Muscle of back (tissue), 13 donors: ENCODE measurements at places on chromosomes 7 and 10.

DNA sequence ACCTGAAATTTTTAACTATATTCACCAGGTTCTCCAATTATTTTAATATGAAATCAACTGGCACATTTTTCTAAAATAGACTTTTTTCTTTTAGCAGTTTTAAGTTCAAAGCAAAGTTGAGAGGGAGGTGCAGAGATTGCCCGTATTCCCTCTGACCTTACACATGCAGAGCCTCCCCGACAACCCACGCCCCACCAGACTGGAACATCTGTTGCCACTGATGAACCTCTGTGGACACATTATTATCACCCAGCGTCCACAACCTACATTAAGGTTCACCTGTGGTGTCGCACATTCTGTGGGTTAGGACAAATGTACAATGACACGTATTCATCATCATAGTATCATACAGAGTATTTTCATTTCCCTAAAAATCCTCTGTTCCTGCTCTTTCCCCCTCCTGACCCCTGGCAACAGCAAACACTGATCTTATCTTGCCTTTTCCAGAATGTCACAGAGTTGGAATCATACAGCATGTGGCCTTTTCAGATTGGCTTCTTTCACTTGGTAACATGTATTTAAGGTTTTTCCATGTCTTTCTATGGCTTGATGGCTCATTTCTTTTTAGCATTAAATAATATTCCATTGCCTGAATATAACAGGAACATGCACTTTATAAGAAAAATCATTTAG lies 37.1 kb downstream of the COBL start:
- DNase-seq = no peak

DNA sequence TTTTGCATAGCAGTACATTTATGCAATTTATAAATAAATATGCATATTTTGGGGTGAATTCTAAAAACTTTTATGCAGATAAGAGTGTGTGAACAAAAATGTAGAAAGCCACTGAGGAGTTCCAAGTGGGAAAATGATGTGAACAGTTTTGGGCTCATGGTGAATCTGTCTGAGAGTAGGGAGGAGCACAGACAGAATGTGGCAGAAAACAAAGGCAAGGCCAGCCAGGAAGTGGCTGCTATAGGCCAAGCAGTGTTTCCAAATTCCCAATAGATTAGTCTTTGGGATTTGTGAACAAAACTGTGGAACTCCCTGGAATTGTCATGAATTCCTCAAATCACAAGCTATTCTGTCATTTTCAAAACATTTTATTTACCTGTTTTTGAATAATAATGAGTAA lies 73.6 kb upstream of the AMPH start:
- DNase-seq = no peak

GRCh38 chr7:43537765-43538403 lies 45.0 kb upstream of the STK17A start:
- DNase-seq = no peak

GRCh38 chr7:26090927-26091519 lies 61.0 kb upstream of the NFE2L3 start:
- peak; percentile 74 for DNase-seq

DNA sequence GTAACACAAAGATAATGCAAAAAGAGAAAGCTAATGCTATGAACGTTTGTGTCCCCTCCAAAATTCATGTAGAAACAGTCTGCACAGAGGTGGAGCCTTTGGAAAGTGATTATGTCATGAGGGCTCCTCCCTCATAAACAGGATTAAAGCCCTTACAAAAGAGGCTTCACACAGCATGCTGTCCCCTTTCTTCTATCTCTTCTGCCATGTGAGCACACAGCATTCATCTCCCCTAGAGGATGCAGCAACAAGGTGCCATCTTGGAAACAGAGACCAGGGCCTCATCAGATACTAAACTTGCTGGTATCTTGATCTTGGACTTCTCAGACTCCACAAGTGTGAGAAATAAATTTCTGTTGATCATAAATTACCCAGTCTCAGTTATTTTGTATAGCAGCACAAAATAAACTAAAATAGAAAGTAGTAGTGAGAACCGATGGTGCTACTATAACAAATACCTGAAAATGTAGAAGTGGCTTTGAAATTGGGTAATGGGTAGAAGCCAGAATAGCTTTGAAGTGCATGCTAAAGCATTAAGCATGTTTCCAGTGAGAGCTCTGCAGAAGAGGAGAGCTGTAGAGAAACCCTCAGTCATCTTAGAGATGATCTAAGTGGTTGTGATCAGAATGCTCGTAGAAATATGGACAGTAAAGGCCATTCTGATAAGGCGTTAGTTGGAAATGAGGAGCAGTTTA lies 108.7 kb downstream of the DNAJC1 start:
- no peak for DNase-seq

GRCh38 chr7:102914585-102914984 lies 1.8 kb downstream of the LRRC17 start:
- peak; percentile 91 for DNase-seq

GRCh38 chr7:116224492-116225098 lies 14.3 kb downstream of the TES start:
- no peak for DNase-seq

- no peak for DNase-seq
Measured at GRCh38 chr7:18347170-18347569, 148.4 kb upstream of the HDAC9 start.

- no peak for DNase-seq
Measured at GRCh38 chr7:34486371-34486770, 171.6 kb upstream of the NPSR1 start.

DNA sequence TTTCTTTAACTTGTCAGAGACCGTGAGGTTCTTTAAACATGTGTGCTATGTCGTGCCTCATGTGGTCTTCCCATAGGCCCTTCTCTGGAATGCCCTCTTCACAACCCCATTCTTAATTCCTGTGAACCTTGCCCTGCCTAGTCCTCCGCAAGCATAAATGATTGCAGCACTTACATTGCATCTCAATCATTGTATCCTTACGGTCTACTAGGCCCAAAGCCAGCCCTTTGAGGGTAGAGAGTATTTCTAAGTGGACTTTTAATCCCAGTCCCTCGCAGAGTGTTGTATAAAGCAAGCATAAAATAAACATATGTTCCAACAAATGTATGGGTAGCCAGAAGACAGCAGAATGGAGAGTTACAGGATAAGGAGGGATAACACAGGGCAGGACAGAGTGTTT lies 92.1 kb upstream of the FAM133B start:
- DNase-seq = no peak
